ENCODE measurements at places on chromosomes 3 and 15. TPM values are rescaled to one million over a fixed set of nuclear protein-coding genes. Genes with fewer than 3 reads are reported as not detected.

LCTL gene
- not detected for total RNA-seq

BCHE gene
- not detected for total RNA-seq

CTXN2 gene
- not detected for total RNA-seq

LHFPL4 gene
- not detected for total RNA-seq

VWA5B2 gene
- not detected for total RNA-seq

ILDR1 gene
- total RNA-seq, result 0.23 TPM

TMEM158 gene
- total RNA-seq, result 1.9 TPM

WDR6 gene
- 112 TPM for total RNA-seq

ZNF619 gene
- total RNA-seq, result 8.7 TPM

- H3K36me3 ChIP-seq, result no peaks in the 10 kb centered on the region
- no peak overlapping the region for H3K4me3 ChIP-seq
- no peaks in the 10 kb centered on the region for H3K27me3 ChIP-seq
Measured at GRCh38 chr15:100132309-100132708, 209.5 kb downstream of the ADAMTS17 start.

GRCh38 chr3:177110895-177111294, 86.4 kb downstream of the TBL1XR1 start:
- H3K4me1 ChIP-seq, result peaks cover 36% of the 10 kb centered on the region
- DNase-seq, result no peak
- H3K27me3 ChIP-seq, result no peaks in the 10 kb centered on the region

- H3K36me3 ChIP-seq, result no peaks in the 10 kb centered on the region
- no peaks in the 10 kb centered on the region for H3K4me1 ChIP-seq
Measured at GRCh38 chr3:112448939-112449338, 50.3 kb downstream of the BTLA start.

- DNase-seq, result no peak
- H3K36me3 ChIP-seq, result no peaks in the 10 kb centered on the region
- peaks cover 35% of the 10 kb centered on the region for H3K27me3 ChIP-seq
- H3K4me1 ChIP-seq, result no peaks in the 10 kb centered on the region
Measured at GRCh38 chr3:35776346-35776745, 137.0 kb downstream of the ARPP21 start.

DNA sequence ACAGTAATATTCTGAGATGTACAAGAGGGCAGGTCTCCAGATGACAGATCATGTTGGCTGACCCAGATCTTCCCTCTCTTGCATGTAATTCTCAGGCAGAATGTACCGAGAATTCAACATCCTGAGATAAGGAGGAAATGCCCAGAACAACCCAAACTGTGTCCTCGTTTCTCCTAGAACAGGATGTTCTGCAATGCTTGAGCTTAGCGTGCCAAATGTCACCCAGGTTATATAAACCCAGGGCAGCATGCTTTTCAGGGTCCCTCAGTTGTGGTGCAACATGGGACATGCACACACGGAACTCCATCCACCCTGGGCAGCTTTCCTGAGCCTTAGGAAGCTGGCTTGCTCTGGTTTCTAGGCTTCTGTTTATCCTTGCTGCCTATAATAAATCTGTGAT, 102.1 kb upstream of the CMC1 start:
- no peaks in the 10 kb centered on the region for H3K36me3 ChIP-seq
- no peak for DNase-seq
- H3K4me1 ChIP-seq, result no peaks in the 10 kb centered on the region
- no peak overlapping the region for H3K4me3 ChIP-seq

GRCh38 chr3:18745472-18745871, 320.3 kb upstream of the SATB1 start:
- no peaks in the 10 kb centered on the region for H3K36me3 ChIP-seq
- no peak overlapping the region for H3K27ac ChIP-seq
- no peak overlapping the region for H3K4me3 ChIP-seq
- no peak for DNase-seq
- H3K27me3 ChIP-seq, result peaks cover 31% of the 10 kb centered on the region

DNA sequence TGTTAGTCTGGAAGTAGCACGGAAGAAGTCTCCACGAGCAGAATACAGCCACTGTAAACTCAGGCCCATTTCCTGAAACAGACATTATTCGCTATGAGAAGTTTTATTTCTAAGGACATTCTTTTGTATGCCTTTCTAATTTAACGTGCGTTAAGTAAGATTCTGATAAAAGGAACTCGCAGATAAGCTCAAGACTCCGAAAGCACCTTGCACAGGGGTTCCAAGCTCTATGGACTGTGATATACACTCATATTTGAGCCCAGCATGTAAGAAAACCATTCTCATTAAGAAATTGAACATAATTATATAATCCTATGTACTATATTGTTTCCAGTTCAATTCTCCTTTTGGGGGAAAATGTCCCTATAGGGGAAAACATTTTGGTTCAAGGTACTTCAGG, 28.4 kb downstream of the TFRC start:
- peaks cover 95% of the 10 kb centered on the region for H3K36me3 ChIP-seq
- no peak overlapping the region for H3K4me3 ChIP-seq
- DNase-seq, result no peak
- H3K27ac ChIP-seq, result no peak overlapping the region
- no peaks in the 10 kb centered on the region for H3K4me1 ChIP-seq

GRCh38 chr15:31468911-31469785, 142.5 kb downstream of the KLF13 start:
- peaks cover 28% of the 10 kb centered on the region for H3K4me1 ChIP-seq
- no peak overlapping the region for H3K27ac ChIP-seq
- H3K4me3 ChIP-seq, result no peak overlapping the region

GRCh38 chr15:65920825-65921309, 51.6 kb downstream of the RAB11A start:
- no peaks in the 10 kb centered on the region for H3K27me3 ChIP-seq
- H3K36me3 ChIP-seq, result no peaks in the 10 kb centered on the region
- no peak overlapping the region for H3K27ac ChIP-seq
- no peak for DNase-seq

DNA sequence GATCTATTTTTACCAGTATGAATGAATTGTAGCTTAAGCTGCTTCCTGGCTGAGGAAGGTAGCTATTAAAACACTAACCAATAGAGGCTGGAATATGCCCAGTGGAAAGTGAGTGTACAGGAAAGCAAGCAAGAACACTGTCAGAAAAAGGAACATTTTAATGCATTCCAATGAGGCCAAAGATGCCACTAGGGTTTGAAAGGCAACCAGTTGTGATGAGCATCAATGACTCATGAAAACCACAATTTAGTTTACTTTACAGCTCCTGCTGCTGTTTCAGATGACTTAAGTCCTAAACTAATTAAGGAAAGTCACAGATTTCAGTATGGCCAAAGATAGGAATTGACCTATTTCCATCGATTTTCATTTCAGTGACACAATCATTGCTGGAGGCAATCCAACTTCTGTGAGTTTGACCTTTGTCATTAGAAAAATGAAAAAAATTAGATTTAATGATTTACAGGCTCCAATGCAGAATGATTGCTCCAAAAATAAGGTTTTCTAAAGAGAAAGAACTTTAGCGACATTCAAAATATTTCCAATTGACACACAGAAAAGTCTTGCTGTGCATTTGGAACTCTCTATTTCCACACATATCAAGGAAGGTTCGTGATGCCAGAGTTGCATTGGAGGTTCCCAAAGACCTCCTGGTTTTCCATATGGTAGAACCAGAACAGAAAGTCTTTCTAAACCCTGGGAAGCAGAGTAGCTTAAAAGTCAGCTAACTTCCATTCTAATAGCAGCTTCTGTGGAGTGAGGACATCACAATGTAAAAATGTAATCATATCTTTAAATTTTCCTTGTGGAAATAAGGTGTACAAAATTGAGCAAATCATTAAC, 103.0 kb downstream of the SUCNR1 start:
- no peaks in the 10 kb centered on the region for H3K27me3 ChIP-seq
- peaks cover 13% of the 10 kb centered on the region for H3K4me1 ChIP-seq
- peak overlapping the region; percentile 27 for H3K27ac ChIP-seq
- no peaks in the 10 kb centered on the region for H3K36me3 ChIP-seq
- H3K4me3 ChIP-seq, result no peak overlapping the region
- peak; percentile 87 for DNase-seq

DNA sequence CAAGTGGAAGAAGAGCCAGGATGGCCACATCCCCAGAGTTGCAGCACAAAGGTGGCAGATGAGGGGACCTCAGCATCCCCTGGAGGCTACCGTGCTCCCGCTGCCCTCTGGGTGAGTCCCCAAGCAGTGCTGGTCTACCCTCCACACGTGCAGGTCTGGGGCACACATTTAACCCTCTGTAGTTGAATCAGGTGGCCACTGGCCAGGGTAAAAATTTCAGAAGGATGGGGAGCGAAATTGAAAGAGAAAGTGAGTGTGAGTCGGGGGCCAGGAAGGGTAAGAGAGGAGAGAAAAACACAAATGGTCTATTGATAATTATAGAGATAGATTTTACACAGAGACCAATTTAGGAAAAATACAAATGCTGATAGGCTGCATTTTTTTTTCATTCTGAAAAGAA, 139.5 kb upstream of the EIF1B start:
- H3K4me3 ChIP-seq, result no peak overlapping the region
- H3K4me1 ChIP-seq, result no peaks in the 10 kb centered on the region
- no peaks in the 10 kb centered on the region for H3K27me3 ChIP-seq
- H3K36me3 ChIP-seq, result no peaks in the 10 kb centered on the region

GRCh38 chr15:68054628-68055223, 611 bp downstream of the PIAS1 start:
- DNase-seq, result peak; percentile 45
- peaks cover 25% of the 10 kb centered on the region for H3K4me1 ChIP-seq
- no peaks in the 10 kb centered on the region for H3K27me3 ChIP-seq
- H3K27ac ChIP-seq, result peak overlapping the region; percentile 93
- H3K4me3 ChIP-seq, result peak overlapping the region; percentile 100
- peaks cover 13% of the 10 kb centered on the region for H3K36me3 ChIP-seq

DNA sequence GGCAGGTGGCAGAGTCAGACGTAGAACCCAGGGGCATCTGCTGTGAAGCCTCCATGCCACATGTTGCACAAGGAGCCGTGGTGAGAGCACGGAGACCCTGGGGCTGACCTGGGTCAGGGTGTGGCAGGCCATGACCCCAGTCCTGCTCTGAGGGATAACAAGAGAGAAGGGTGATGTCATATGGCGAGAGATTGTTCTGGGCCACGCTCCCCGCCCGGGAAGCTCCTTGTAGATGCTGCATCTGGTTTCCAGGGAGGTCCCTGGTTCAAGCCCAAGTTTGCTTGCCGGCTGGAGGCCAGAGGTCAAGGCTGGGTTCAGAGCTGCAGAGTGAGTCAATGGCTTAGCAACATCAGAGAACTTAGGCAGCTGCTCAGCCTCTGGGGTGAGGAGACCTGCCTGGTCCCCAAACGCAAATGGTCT, 17.3 kb downstream of the FGD5 start:
- H3K27me3 ChIP-seq, result peaks cover 85% of the 10 kb centered on the region
- no peaks in the 10 kb centered on the region for H3K36me3 ChIP-seq
- no peak overlapping the region for H3K27ac ChIP-seq

GRCh38 chr15:98856532-98856907, 151.1 kb downstream of the PGPEP1L start:
- peaks cover 30% of the 10 kb centered on the region for H3K4me1 ChIP-seq
- no peaks in the 10 kb centered on the region for H3K27me3 ChIP-seq
- no peak overlapping the region for H3K4me3 ChIP-seq

DNA sequence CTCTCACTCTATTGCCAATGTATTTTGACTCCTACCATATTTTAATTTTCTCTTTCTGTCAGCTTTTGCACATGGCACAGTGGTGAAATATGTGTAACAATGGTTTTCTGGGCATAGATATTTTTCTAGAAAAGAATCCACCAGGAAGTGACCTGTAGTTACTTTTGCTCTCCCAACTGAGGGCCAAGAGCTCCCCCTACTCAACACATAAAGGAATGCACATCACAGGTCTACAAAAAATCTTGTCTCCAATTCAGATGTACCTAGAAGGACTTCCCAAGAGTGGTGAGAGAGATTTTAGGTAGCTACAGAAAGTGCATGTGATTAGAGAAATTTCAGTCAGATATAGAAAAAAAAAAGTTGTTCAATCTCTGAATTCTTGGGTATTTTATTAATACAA, 15.6 kb downstream of the CPA3 start:
- no peak overlapping the region for H3K27ac ChIP-seq
- no peaks in the 10 kb centered on the region for H3K4me1 ChIP-seq
- DNase-seq, result peak; percentile 21
- H3K36me3 ChIP-seq, result no peaks in the 10 kb centered on the region
- H3K4me3 ChIP-seq, result no peak overlapping the region
- peaks cover 66% of the 10 kb centered on the region for H3K27me3 ChIP-seq

DNA sequence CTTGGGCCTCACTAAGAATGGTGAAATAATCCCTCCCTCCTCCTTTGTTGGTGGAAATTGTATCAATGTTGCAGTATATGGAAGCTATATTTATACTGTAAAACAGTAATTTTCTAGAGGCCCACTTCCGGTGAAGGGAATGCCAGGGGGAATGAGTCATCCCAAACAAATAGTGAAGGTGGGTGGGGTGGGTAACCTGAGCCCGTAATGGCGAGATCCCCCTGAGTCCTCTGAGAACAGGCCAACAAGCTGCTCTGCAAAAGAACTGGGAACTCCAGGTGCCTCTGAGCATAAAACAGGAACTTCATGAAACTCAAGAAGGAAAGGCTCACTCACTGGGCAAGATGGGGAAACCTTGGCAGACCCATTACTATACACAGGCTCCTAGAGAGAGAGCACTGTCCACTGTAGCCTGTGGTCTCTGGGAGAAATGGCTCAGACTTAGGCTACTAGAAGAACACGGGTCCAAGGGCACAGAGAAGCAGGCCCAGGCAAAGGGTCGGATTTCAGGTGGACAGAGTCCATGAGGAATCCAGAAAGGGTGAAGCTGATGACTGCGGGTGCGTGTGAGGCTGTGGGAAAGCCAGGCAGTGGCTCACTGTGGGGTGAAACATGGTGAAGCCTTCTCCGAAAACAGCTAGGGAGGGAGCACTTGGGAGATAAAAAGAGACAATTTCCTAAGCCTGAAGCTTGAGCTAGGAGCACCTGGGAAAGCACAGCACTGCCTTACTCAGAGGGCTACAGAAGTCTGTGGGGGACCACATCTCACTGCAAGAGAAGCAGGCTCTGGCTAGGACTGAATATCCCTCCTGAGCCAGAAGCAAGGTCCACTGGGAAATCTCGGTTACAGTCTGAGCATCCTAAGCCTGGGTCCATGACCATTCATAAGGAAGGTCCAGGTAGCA, 19.8 kb downstream of the LARP6 start:
- peak overlapping the region; percentile 70 for H3K27ac ChIP-seq
- peaks cover 19% of the 10 kb centered on the region for H3K4me1 ChIP-seq
- peak; percentile 85 for DNase-seq
- peak overlapping the region; percentile 8 for H3K4me3 ChIP-seq

GRCh38 chr3:34646911-34647460, 848.6 kb downstream of the PDCD6IP start:
- peak; percentile 21 for DNase-seq
- H3K36me3 ChIP-seq, result no peaks in the 10 kb centered on the region
- no peak overlapping the region for H3K4me3 ChIP-seq
- H3K27ac ChIP-seq, result no peak overlapping the region
- H3K27me3 ChIP-seq, result peaks cover 12% of the 10 kb centered on the region

- H3K4me1 ChIP-seq, result no peaks in the 10 kb centered on the region
- no peaks in the 10 kb centered on the region for H3K27me3 ChIP-seq
Measured at GRCh38 chr3:66466606-66467270, 34.1 kb downstream of the LRIG1 start.

Data from MCF 10A (cell line).